Right renal pelvis (tissue), 4 donors: ENCODE measurements at places on chromosomes 4 and X. TPM values are rescaled to one million over a fixed set of nuclear protein-coding genes. Genes with fewer than 3 reads are reported as not detected.

GRCh38 chr4:9704551-9705332 lies 76.7 kb upstream of the DRD5 start:
- DNase-seq: no peak

- DNase-seq: no peak
These were observed 128.5 kb downstream of the NFKB1 start for GRCh38 chr4:102629673-102630072.

DNA sequence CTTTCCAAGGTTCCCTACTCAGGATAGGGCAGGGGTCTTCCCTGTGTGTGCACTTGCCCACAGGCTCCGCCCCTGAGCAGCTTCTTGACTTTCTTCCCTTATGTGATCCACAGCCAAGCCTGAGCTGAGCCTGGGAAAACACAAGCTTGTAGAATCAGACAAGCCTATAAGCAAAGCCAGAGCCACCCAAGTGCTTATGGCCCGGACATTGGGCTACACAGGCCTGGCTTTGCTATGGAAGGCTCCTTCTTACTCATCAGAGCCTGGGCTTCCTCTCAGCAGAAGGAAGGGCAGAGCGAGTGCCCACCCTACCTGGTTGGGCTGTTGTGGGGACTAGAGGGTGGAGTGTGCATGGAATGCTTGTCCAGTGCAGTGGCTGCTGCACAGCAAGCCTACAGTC lies 1.3 kb upstream of the TNIP2 start:
- DNase-seq: no peak

DNA sequence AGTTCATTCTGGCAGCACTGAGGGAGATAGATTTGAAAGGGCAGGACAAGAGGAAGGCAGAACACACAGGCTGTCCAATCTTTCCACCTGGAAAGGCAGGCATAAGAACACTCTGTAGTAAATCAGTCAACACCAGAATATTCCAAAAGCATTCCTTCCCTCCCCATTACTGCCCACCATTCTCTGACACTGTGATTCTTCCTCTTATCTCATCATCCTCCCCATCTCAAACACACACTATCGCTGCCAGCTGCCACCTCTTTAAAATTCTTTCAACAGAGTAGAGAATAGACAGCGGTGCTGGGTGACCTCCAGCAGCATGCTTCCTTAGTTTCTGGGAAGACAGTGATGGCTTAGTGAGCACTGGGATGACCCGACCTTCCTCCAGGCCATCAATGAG lies 53.7 kb upstream of the MYOZ2 start:
- no peak for DNase-seq

DNA sequence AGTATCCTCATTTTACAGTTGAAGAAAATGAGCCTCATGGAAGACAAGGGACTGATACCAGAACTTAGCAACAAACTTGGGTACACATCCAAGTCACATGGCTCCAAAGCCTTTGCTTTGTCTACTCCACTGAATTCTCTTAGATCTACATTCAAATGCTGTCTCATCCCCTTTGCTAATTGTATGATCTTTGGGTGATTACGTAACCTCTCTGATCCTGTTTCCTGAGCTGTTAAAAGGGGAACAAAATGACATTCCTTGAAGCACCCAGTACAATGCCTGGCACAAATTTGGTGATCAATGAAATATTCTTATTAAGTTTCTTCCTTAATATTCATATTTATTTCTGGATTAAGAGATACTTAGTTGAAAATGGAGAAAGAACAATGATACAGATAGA lies 5.9 kb upstream of the HPGD start:
- DNase-seq: no peak

DNA sequence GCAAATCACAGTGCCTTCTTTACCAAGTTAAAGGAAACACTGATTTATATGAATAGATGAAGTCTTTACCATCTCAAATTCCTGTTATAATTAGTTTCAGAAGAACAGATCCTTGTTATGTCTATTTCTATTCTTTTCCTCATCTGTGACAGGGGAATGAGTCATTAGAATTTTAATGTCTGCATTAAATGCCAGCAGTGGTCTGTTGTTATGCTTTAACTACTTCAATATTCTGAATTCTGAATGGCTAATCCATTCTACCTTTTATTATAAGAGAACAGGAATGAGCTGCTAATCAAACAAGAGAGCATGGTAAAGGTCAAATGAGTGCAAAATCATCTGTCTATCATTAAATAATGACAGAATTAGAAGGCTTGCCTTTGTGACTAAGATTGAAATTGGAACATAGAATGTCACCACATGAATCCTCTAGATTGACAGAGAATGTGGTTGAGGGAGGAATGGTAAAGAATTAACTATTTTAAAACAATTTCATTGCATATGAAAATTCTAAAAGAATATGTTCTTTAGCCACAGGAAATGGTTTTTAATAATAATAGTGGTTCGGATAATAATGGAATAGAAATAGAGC lies 935.5 kb downstream of the ADGRL3 start:
- no peak for DNase-seq

GRCh38 chr4:163590103-163590502 lies 95.6 kb downstream of the TMA16 start:
- DNase-seq: no peak

- no peak for DNase-seq
These were observed 40.5 kb downstream of the CEP44 start for GRCh38 chr4:174324236-174324635.

GRCh38 chrX:46044486-46044885 lies 500.7 kb downstream of the ZNF674 start:
- DNase-seq: no peak

DNA sequence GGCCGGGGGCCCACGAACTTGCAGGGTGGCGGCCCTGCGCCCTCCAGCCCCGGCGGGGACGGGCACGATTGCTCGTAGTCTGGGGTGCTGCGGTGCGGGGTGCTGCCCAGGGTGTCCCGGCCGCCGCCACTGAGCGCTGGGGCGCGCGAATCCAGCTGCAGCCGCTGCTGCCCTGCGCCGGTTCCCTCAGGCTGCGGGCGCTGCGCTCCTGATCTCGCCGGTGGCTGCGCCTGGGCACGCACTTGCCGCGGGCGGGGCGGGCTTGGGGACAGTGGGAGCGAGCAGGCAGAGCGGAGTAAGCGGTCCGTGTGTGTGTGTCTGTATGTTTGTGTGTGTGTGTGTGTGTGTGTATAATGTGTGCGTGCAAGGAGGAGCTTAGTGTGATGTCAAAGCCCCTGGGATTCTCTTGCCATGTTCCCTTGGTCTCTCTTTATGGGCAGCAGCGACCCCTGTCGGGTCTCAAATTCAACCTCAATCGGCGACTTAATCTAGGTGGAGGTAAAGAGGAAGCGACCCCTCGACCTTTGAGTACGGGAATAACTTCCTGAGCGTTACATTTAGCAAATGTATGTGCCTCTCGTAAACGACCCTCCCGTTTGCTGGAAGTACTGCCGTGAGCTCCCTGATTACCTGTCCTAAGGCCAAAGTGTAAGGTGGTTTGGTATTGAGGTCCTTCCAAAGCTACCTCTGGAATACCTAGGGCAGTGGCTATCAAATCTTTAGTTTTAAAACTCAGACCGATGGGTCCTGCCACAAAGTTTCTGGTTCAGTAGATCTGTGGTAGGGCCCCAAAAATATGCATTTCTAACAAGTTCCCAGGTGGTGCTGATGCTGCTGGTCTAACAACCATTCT lies at the start of gene RNF150:
Gene RNF150, minus strand, starts transcription at position 324 of the 853 bp plus-strand sequence.
- DNase-seq: peak; percentile 92

DNA sequence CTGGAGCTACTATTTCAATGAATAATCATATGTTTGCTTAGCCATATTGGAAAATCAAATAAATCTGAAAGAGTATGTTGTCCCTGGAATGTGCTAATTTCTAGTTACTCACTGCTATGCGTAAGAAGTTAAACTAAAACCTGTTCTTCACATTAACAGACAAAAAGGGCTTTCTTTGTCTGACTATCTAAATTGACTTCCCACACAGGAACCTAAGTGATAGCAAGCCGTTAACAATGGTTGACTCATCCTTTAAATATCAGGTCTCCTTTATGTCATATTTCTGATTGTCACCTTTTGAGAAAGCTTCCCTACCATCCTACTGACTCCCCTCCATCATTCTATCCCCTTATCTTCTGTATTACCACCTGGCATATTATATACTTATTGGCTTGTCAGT lies 81.4 kb downstream of the AMELX start:
- no peak for DNase-seq

DNA sequence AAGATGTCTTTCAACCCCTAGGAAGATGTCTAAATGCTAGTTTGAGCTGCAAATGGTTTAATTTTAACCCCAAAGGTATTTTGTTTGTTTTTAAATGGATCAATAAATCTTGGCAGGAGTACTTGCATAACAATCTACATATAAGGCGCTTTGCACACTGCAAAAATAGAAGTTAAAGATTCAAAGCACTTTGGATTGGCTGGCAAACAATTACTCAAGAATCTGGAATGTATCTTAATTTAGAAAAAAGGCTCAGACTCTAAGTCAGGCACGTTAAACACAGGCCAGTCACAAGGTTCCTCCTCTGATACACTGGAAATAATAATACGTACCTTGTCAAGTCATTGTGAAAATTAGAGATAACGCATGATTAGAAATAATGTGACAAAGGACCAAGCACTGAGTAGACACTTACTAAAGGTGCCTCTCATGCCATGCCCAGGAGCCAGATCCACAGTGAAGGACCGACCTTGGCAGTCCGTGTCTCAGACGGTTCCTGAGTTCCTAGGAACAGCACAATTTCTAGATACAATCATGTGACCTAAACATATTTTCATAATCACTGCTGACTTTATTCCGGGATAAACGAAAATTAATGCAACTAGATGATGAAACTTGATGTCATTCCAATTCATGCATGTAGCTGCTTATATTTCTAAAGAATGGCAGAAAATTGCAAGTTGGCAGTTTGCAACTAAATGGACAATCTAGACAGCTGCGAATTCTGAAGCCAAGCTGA lies 49.6 kb downstream of the PROM1 start:
- no peak for DNase-seq

DNA sequence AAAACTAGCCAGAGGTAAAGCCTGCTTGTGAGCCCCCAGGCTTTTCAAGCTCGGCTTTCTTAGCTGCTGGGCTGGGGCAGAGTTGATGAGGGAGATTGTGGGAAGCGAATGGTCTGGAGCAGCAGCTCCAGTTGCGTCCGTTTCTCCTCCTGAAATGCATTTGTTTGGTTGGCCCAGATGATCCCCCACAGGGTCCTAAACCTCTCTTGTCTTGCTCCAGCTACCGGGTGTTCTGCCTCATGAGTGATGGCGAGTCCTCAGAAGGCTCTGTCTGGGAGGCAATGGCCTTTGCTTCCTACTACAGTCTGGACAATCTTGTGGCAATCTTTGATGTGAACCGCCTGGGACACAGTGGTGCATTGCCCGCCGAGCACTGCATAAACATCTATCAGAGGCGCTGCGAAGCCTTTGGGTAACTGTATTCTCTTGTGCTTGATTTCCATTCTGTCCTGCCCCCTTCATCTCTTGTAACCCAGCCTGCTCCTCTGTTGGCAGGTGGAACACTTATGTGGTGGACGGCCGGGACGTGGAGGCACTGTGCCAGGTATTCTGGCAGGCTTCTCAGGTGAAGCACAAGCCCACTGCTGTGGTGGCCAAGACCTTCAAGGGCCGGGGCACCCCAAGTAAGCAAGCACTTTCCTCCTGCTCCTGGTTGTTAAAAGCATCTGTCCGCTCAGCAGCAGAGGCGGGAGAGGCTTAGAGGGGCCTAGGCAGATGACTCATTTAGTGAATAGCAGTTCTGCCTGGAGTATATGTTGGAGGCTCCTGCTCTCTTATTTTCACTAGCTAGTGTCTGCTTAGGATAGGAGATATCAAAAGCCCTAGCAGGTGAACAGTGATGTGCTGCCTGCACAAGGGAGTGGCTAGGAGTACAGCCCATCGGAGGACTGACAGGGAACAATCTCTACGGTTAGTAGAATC lies 15.3 kb downstream of the TKTL1 start:
- no peak for DNase-seq

The TNMD gene
- 3.8 TPM for polyA plus RNA-seq

The EIF1AX gene
- 131 TPM for polyA plus RNA-seq

The TCEAL4 gene
- 177 TPM for polyA plus RNA-seq
